GF-D8 (cell line): ENCODE measurements at places on chromosomes 1 and 21.
A peak's percentile ranks its signal among the peaks of the same experiment; 100 is the strongest.

GRCh38 chr1:220954321-220955075 is 75.3 kb downstream of the HLX start:
- no peak for DNase-seq

DNA sequence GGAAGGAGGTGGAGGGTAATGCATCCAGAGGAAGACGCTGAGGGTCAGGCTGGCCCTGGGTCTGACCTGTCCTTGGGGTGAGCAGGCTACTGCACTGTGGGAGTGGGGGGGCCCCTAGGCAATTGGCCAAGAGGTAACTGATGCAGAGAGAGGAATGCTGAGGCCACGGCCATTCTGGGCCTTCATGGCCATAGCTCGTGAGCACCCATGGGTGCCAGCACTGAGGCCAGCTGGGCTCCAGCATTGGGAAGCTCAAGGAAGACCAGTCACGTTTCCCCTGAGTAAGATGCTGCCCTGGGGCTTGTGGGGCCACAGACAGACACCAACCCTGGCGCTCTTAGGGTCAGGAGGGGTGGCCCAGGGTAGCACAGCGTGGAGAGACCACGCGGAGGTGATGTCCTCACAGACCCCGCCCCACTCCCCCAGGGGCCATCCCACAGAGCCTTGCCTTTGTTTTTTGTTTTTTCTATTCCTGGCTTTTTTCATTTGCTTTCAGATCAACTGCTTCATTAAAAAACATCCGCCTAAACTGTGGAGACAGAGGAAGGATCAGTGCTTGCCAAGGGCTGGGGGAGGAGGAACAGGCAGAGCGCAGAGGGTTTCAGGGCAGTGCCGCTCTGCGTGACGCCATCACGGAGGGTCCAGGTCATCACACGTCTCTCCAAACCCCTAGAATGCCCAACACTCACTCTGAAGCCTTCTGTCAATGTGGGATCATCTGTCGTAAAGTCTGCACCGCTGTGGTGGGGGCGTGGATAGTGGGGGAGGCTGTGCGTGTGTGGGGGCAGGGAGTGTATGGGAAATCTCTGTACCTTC is 61.1 kb downstream of the SIK1 start:
- DNase-seq, result no peak

GRCh38 chr1:43449708-43450069 is 4.0 kb downstream of the HYI start:
- DNase-seq, result no peak

DNA sequence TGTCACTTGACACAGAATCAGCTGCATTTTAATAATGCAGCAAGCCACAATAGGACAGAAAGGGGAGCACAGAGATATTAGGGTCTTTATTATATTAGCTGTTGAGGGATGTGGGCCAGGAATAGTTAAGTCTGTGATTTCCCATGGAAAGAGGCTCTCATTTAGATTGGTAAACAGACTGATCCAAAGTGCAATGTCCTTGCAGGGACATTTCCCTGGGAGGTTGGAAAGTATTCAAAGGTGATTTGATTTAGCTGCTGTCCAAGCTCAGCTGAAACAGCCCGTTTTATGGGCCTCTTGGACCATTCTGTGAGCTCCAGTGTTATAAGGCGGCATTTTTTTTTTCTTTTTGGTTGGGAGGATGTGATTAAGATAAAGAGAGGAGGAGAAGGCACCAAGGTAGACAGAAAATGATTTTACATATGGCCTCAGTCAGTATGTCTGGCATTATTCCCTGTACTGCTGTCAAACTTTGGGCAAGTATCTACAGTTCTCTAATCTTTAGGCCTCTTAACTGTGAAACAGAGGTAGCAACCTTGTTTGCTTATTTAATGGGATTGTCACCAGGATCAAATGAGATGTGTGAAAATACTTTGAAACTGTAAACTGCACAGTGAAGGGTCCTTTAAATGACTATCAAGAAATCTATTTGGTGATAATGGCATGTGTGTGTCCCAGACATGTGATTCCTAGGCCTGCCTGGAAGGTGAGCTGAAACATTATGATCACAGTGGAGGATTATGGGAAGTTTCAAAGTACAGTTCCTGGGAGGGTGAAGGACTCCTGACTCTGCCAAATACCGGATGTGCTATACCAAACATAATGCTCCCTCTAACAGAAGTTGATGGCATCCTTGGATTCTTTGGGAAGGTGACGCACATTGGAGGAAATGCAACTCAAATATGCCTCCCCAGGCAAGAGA is 62.2 kb downstream of the NOS1AP start:
- no peak for DNase-seq

- DNase-seq, result no peak
These were observed 103.6 kb upstream of the BACE2 start for GRCh38 chr21:41064334-41064791.

- no peak for DNase-seq
These were observed 530.9 kb downstream of the PTPRU start for GRCh38 chr1:29767088-29767685.

DNA sequence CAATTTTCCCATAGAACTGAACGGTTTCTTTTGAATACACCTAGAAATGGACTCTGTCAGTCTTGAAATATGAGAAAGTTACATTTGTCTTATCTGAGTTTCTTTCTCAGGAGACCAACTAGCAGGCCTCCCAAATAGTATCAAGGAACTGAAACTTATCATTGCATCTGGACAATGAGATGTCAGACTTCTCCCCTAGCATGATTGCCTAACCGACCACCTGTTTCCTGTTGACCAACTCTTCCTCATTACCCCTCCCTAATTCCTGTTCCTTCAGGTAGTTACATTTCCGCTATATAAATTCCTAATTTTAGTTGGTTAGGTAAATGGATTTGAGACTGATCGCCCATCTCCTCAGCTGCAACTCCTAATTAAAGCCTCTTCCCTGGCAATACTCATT is 1587.3 kb downstream of the NCAM2 start:
- DNase-seq, result peak; percentile 10

GRCh38 chr1:54585181-54586066 is 37.4 kb downstream of the ACOT11 start:
- DNase-seq, result no peak

- no peak for DNase-seq
These were observed 78.0 kb upstream of the RNPC3 start for GRCh38 chr1:103447471-103447870.

GRCh38 chr1:154860156-154860870 is 9.8 kb downstream of the KCNN3 start:
- DNase-seq, result no peak

DNA sequence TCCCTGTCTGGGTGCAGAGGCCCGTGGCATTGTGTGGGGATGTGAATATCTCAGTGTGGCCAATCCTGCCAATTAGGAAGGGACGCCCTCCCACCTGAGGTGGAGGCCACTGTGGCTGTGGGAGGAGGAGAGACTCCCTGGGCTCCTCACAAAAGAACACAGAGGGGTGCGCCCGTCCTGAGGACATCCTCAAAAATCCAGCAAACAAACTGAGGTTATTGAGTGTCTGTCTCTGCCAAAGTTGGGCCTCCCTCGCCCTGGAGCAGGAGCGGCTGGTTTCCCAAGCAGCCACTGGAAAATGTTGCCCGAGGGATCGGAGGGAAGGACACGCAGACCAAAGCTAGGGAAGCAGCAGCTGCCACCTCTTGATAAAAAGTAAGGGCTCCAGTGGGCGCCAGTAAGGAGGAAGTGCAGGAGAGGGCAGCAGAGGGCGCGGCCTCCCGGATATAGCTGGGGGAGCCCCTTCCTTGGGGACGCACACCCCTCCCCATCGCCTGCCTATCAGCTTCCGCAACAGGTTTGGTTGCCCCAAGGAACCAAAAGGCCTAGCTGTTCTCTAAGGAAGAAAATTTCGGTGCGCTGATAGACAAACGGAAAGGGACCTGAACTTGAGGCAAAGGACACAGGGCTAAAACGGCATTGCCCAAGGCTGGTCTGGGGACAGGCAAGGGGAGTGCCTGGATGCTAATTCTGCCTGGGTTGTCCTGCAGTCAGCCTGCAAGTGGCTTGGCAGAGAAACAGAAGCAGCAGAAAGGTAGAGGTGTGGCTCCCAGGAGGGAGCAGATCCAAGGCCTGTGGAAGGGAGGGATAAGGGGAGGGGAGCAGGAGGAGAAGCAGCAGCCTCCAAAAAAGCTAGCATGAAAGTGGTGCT is 1.7 kb upstream of the GRIK3 start:
- DNase-seq, result no peak

GRCh38 chr1:56137521-56138505 is 441.6 kb downstream of the PLPP3 start:
- no peak for DNase-seq

- DNase-seq, result no peak
These were observed 2.9 kb downstream of the C1orf210 start for GRCh38 chr1:43282220-43283195.

GRCh38 chr1:116763787-116764465 is 9.7 kb downstream of the CD2 start:
- DNase-seq, result no peak

DNA sequence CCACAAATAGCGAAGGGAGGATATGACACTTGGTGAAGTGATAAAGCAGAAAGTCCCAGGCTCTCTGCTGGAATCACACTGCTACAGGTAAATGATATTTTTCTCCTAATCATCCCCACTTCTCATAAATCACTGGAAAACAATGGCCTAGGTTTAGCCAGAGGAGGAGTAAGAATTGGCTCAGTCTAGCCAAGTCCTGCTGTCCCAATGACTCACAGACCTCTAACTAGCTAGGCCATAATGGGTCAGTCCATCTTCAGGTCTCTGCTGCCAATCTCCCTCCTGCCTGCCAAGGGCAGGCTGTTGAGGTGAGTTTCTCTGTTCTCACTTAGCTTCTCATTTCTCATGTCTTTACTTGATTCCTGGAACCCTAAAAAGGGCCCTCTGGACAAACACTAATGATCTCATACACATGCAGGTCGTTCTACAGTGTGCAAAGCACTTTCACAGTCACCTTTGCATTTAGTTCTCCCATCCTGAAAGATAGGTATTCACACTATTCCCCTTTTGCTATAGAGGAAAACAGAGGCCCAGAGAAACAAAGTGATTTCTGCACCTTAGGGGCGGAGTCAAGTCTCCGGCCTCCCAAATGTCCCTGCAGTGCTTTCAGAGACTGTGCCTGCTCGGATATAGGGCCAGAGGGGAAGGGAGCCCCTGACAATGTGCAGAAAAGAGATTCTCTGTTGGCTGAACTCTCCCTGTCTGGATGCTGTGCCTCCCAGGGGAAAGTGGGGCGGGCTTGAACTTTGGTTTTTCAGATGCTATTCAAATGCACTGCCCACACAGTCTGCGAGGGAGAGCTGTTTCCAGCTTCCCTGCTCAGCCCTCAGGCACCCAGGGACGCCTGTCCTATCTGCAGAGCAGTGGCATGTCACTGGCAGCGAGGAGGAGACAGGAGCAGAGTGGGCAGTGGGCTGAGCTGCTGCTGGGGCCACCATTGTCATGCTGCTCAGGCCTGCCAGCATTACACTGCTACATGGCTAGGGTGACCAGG is 3.9 kb upstream of the CDK18 start:
- DNase-seq, result no peak

GRCh38 chr1:36624466-36624865 is 141.8 kb upstream of the CSF3R start:
- no peak for DNase-seq

GRCh38 chr1:175599212-175599705 is 144.1 kb downstream of the TNR start:
- DNase-seq, result no peak

DNA sequence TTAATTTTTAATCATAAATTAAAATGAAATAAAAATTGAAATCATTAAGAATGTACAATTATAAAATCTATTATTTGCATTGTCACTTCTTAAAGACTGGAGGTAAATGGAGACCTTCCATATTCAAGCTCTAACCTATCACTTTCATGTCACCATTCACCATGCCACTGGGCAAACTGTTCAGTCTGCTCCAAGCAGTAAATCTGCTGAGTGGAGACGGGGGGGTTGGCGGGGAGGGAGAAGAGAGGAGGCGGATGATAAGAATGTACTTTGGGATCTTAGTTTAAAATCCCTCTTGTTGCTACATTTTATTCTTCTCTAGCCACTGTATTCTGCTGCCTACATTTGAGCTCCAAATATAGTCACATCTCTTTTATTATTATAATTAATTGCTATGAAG is 365.9 kb upstream of the NFIA start:
- no peak for DNase-seq

DNA sequence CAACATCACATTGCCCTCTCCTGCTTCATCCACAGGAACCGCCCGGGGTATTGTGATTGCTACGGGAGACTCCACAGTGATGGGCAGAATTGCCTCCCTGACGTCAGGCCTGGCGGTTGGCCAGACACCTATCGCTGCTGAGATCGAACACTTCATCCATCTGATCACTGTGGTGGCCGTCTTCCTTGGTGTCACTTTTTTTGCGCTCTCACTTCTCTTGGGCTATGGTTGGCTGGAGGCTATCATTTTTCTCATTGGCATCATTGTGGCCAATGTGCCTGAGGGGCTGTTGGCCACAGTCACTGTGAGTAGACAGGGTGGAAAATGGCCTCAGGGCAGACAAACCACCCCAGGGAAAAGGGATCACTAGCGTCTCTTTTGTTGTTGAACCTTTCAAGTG is 12.7 kb downstream of the ATP1A4 start:
- no peak for DNase-seq

DNA sequence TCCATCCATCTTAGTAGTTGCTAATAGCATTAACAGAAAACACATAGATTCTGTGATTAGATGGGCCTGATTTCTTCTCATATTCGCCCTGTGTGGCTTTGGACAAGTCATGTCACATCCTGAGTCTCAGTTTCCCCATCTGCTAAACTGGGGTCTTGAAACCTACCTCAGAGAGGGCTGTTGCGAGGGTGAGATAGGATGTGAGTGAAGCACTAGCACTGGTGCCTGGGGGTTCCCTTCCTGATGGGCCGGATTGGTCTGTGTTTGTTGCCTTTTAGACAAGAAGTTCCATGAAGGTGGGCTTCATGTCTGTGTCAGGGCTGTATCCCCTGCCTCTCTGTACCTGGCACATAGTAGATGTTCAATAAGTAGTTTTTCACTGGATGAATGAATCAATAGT is 3.5 kb upstream of the MAN1C1 start:
- DNase-seq, result no peak

DNA sequence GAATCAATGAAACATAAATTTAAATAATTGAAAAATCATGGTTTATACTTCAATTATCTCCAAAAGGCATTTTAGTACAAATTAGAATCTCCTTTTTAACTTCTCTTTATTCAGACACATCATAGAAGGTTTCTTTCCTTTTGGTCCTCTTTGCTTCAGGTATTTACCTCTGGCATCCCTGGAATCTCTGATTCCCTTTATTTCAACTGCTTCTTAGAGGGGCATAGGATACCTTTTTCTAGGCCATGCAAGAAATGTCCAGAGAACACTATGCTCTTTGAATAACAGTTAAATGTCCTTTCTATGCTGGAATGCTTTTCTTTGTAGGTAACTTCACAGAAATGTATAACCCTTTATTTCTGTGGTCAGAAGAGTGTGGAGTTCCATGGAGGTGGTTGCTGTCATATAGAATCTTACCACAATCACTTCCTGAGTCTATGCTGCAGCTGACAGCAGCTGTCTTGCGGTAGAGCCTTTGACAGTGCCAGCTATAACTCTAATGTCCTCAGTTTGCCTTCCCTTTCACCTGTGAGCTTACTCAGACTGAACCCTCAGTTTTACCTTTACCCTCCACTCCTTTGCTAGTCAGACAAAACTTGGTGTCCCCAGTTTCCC is 8.6 kb downstream of the LAMC2 start:
- DNase-seq, result no peak
